ENCODE measurements at places on chromosomes 3 and 15. TPM values are rescaled to one million over a fixed set of nuclear protein-coding genes. Genes with fewer than 3 reads are reported as not detected.

The MEGF11 gene
- total RNA-seq = 6.8 TPM

The LEKR1 gene
- 1.9 TPM for total RNA-seq

The LRRC31 gene
- not detected for total RNA-seq

The STRA6 gene
- 0.76 TPM for total RNA-seq

The FAM227B gene
- 13.4 TPM for total RNA-seq

The UBA7 gene
- 73.9 TPM for total RNA-seq

The RTP1 gene
- not detected for total RNA-seq

The PCOLCE2 gene
- 22.6 TPM for total RNA-seq

Data from sciatic nerve (tissue), 2 donors.